KG1 (cell line): ENCODE measurements at places on chromosomes 7 and 10.

- DNase-seq, result no peak
These were observed 333.6 kb downstream of the ADARB2 start for GRCh38 chr10:1403508-1404322.

DNA sequence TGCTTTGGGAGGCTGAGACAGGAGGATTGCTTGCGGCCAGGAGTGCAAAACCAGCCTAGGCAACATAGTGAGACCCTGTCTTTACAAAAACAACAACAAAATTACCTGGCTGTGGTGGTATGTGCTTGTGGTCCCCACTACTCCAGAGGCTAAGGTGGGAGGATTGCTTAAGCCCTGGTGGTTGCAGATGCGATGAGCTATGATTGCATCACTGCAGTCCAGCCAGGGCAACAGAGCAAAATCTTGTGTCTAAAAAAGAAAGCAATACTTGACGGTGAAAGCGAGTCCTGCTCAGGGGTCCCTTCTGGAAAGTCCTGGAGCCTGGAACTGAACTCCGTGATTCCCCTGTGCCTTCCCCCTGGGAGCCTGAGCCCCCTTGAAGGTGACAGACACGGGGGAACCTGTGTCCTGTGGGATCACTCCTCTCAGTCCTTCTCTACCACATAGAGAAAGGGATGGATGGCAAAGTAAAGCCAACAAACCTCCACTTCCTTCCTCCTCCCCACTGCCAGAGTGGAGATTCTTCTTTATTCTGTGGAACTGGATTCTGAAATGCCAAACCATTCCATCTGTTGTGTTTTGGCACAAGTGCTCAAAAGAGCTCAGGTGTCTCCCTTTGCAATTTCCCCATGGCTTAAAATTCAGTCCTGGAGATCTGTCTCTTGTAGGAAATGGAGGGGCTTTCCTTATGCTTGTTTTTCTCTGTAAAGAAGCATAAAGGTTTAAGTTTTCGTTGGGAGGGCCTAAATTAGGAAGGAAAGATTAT is 50.6 kb downstream of the KIAA1217 start:
- DNase-seq, result no peak

DNA sequence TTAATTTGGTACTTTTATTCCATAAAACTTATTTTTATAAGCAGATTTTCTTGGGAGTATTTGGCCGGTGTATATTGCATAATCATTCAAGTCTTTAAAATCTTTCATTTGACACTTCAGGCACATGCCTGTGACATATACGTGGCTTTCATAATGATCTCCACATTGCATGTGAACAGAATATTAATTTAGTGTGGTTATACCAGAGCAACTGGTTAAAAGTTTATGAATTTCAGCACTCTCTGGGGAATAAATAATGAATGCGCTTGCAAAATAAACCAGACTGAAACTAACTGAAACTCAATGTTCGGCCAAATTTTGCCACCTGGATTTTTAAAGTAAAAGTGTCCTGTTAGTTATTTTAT is 242.3 kb downstream of the GLI3 start:
- no peak for DNase-seq

GRCh38 chr10:133523631-133524203 is 3.4 kb upstream of the CYP2E1 start:
- DNase-seq, result no peak

GRCh38 chr10:37960591-37961137 is 15.8 kb downstream of the ZNF25 start:
- no peak for DNase-seq

GRCh38 chr10:4691301-4691700 is 134.7 kb upstream of the AKR1E2 start:
- DNase-seq, result no peak

DNA sequence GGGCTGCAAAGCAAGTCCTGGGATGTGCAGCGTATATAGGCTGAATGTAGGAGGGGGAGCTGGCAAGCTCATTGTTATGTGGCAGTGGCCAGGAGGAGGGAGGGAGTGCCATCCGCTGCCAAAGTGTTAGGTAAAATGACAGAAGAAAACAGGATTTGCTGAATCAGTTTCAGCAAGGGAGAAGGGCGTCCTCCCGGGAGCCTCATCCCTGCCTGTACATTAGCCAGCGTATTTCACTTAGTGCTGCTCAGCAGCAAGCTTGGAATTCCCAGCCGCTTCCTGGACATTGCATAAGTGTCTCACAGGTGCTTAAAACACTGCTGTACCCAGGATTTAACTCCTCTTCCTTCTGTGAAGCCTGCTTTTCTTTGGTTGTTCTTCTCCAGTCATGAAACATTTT is 2.5 kb downstream of the NIPSNAP2 start:
- no peak for DNase-seq

- no peak for DNase-seq
These were observed 19.1 kb upstream of the DNAAF5 start for GRCh38 chr7:707296-708000.

DNA sequence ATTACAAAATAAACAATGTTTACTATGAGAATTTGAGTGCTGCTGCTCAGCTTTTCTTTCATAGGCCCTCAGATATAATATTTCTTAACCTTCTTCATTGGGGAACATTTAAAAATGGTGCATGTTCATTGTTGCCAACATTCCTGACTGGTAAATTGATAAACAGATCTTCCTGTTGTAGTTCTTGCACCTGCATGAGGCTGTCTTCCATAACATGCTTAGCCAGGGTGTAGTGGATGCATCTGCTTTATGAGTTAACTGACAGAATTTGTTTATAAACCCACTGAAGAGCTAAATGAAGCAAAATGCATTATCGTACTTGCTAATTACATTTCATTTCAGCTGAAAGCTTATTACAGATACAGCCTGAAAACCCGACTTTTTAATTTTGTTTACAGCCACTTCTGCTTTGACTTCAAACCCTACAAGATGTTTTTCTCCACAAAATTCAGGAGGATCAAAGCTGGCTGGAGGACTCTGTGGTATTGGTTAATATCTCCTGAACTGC is 177.2 kb downstream of the SEM1 start:
- DNase-seq, result no peak

DNA sequence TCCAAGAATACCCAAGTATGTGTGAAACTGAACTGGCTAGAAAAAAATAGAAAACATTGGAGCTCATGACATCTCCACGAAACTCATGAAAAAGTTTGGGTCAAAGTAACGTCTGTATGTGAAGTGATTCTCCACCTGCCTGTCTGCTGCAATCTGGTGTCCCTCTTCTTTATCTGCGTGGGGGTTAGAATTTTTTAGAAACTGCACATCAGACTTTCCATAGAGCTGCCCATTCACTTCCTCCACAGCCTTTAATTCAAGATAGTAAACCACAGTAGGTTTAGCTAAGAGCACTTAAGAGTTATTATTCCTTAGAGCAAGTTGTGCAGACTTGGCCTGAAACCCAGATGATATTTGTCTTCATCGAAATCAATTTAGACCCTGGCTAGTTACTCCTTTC is 55.3 kb downstream of the SCIN start:
- no peak for DNase-seq

DNA sequence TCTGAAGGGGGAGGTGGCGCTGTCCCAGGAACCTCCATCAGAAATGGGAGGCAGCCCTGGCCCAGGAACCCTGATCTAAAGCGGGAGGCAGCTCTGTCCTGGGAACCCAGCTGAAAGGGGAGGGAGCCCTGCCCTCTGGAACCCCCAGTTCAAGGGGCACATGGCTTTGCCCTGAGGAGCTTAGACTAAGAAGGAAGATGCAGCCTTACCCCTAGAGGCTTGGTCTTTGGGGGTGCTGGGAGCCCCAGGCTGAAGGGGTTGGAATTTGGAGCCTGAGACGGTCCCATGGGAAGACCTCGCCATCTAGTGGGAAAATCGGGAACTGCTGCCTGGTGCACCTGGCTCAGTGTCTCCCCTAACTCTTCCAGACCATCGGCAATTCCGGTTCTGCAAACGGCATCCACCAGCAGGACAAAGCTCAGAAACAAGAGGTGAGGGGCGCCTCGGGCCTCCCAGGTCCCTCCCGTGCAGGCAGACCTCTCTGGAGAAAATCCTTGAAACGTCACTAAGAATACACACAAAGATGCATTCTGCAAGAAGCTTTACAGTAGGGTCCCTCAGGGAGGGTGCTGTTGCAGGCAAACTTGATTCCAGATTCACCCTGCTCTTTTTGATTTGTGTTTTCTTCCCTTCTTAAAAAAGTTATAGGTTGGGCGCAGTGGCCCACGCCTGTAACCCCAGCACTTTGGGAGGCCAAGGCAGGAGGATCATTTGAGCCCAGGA is 52.4 kb upstream of the GTF2IRD1 start:
- peak; percentile 27 for DNase-seq

- DNase-seq, result no peak
These were observed 55.4 kb upstream of the MXI1 start for GRCh38 chr10:110151971-110152370.

GRCh38 chr10:97798958-97799610 is 27.3 kb upstream of the SFRP5 start:
- DNase-seq, result no peak

DNA sequence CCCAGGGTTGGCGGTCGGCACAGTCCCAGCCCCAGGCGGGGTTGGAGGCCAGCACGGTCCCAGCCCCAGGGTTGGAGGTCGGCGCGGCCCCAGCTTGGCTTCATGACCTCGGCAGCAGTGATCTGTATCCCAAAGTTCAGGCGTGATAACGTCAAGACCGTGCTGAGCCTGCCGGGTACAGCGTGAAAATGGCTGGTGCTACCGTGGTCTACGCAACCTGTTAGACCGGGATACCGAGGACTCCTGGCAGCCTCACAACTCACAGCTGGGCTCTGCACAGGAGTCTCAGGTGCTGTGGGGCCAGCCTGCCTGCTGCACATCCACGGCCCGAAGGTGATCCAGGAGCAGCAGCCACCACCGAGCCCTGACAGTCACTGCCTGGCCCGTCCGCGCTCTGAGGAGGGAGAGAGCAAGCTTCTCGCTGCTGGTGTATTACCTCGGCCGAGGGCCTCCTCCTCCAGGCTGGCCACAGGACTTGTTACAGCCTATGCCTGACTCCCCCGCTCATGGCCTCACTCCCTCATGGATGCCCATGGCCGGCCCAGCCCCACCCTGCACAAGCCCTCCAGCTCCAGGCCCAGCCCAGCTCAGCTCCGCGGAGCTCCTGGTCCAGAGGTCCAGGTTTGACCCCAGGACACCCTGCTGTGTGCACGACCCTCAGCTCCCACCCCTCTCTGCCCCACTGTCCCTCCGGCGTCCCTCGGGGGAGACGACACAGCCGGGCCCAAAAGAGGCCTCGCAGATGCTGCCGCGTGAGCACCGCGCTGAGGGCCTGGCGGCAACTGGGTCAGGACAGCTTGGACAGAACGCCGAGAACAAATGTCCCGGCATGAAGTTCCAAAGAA is 156.0 kb downstream of the ELFN1 start:
- no peak for DNase-seq

DNA sequence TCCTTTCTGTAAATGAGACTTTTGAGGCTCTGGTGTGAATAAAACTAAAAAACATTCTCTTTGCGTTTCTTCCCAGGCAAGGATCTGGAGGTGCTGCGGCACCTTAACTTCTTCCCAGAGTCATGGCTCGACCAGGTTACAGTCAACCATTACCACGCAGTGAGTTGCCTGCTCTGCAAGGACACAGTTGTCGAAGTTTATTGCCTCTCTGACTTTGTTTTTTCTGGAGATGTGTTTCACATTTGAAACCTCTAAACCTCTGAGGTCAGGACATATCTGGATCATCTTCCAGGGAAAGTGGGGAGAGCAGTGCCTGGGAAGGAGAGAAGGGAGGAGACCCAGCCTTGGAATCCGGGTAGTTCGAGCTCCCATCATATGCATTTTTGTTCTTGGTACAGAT is 43.4 kb upstream of the PLEKHA1 start:
- no peak for DNase-seq

DNA sequence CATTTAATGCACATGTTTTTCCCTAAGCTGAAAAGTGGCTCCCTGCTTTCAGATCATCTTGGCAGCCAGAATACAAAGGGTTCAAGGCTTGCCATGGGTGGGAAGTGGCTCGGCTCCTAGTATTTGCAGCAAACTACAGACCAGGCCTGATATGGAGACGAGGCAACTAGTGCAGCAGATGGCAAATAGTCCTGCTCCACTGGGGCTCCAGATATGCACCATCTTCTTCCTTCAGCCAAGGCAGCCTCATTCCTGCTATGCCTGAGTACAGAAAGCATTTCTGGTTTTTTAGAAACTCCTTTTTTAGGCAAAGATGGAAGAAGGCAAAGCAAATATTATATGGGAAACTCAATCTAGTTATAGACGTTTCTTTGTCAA is 23.9 kb downstream of the LRRC4 start:
- DNase-seq, result no peak
